ENCODE measurements at places on chromosomes 3 and 15.

- DNase-seq = no peak
These were observed 126.5 kb upstream of the BFSP2 start for GRCh38 chr3:133273346-133273745.

- no peak for DNase-seq
These were observed 376.5 kb upstream of the KCNMB2 start for GRCh38 chr3:178159691-178160220.

- no peak for DNase-seq
These were observed 71.0 kb upstream of the ZBED2 start for GRCh38 chr3:111666041-111666735.

DNA sequence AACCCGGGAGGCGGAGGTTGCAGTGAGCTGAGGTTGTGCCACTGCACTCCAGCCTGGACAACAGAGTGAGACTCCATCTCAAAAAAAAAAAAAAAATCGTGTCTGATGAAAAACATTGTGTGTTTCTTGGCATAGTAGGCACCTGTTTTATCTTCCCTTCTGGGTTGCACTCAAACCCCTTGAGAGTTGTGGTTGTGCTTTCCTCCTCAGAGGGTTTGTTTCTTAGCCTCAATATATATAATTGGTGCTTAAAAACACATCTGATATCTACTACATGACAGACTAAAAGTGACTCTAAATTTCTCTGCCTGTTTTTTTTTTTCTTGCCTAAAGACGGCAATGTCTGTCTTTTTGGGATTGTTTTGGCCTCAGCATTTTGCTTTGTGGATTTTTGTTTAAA is 7.6 kb downstream of the NR1D2 start:
- no peak for DNase-seq

- no peak for DNase-seq
These were observed 177.9 kb upstream of the TLE3 start for GRCh38 chr15:70275461-70276138.

DNA sequence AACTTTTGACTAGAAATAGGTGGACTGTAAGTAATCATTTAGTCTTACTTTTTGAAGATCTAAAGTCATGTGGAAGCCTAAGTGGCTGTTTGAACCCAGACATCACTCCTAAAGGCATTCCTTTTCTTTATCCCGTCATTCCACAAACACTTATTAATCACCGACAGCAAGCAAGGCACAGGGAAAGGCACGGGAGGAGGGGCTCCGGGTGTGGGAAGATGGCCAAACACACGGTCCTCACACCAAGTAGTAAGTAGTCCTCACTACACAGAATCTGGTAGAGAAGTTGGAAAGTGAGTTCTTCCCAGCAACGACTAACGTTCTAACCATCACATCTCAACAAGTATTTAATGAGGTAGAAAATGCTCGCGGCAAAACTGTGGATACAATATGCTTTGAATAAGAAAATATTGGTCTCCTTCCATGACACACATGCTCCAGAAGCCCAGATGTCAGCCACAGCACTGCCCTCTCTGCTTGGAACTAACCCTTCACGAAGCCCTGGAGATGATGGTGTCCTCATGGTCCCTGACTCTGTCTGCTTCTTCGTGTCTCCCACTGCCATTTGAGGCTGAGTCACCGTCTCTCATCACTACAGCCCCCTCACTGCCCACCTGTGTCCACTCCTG is 202.2 kb downstream of the OPA1 start:
- no peak for DNase-seq

- no peak for DNase-seq
These were observed 90.1 kb upstream of the EPHB3 start for GRCh38 chr3:184471439-184471838.

DNA sequence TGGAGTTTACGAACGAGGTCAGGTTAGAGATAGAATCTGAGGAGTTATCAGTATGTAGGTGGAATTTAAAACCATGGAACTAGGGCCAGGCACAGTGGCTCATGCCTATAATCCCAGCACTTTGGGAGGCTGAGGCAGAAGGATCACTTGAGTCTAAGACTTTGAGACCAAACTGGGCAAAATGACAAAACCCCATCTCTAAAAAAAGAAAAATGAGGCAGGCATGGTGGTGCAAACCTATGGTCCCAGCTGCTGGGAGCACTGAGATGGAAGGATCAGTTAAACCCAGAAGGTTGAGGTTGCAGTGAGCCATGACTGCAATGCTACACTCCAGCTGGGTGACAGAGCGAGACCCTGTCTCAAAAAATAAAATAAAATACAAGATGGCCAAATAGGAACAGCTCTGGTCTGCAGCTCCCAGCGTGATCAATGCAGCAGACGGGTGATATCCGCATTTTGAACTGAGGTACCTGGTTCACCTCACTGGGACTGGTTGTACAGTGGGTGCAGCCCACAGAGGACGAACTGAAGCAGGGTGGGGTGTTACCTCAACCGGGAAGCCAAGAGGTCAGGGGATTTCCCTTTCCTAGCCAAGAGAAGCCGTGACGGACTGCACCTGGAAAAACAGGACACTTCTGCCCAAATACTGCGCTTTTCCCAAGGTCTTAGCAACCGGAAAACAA is 33.3 kb downstream of the ZMAT3 start:
- DNase-seq = no peak

- DNase-seq = no peak
These were observed 474.6 kb upstream of the TPRG1 start for GRCh38 chr3:188697127-188697526.

- DNase-seq = no peak
These were observed 10.4 kb downstream of the PLA2G4E start for GRCh38 chr15:42010434-42010833.

DNA sequence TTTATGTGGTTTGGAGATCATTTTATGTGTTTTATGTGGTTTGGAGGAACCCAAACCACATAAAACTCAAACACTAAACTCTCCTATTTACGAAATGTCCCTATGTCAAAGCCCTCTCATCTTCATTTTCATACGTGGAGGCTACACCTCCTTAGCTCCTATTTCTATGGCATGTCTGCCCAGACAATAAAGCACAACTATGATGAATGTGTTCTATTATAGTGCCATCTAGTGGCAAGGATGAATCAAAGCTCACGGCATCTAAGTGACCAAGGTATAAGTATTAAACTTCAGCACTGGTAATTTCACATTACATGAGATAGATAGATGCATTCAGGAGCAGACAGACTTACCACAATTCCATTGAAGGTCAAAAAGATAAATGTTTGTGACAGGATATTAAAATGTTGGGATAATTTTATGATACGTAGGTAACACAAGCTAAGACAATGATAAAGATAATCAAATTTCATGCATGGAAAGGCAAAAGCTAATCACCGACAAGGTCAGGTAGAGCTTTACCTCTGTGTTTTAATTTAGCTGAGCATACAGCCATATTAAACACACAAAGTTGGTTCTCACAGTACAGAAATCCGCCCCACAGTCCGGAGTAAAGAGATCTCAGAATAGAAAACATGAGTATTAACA is 130.6 kb upstream of the FHIT start:
- DNase-seq = peak; percentile 29

- peak; percentile 70 for DNase-seq
These were observed 8.1 kb downstream of the B2M start for GRCh38 chr15:44719293-44719999.

GRCh38 chr3:192918275-192918588 is 576 bp upstream of the MB21D2 start:
- DNase-seq = no peak

GRCh38 chr3:5304789-5305683 is 117.5 kb downstream of the EDEM1 start:
- peak; percentile 20 for DNase-seq

DNA sequence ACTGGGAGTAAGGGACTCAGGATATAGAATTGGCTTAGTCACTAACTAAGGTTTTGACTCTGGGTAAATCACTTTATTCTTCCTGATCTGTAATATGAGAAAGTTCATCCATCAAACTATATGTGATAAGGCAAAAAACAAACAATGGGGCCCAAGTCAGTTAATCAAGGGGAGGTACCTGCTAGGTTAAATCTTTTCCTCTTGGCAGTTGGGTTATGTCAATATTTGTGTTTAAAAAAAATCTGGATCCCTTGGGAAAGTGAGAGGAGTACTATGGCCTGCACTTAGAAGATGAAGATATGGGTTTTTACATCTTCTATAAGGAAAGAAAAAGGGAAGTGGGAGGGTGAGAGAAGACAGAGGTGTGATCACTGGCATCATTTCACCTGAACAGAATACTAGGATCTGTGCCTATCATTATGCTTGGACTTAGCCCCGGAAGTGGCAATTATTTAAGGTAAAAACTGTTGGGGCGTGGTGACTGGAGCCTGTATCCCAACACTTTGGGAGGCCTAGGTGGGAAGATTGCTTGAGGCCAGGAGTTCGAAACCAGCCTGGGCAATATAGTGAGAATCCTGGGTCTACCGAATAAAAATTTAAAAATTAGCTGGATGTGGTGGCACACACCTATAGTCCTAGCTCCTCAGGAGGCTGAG is 2.8 kb upstream of the SLC28A2 start:
- DNase-seq = no peak

- no peak for DNase-seq
These were observed 117.2 kb upstream of the LRRC3B start for GRCh38 chr3:26505399-26505798.

GRCh38 chr3:177589041-177589650 is 391.9 kb upstream of the TBL1XR1 start:
- peak; percentile 68 for DNase-seq

- DNase-seq = peak; percentile 42
These were observed 154.4 kb downstream of the TUSC7 start for GRCh38 chr3:116863822-116864589.

DNA sequence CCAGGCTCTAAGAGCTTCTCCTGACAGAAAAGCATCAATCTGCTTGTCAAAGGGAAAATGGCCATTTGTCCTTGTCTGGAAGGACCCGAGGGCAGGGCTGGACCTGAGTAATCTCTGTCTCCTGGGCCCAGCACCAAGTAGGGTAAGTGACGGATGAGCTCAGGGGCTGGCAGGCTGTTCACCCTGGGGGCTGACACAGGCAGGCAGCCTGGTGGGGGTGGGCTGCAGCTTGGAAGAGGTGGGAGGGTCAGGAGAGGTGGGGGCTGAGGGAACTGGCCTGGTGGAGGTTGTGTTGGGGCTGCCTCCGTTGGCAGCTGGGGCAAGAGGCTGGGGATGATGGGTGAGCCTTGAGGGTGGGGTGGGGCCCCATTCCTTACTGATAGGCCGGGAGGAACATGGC is 42.3 kb upstream of the ADPGK start:
- DNase-seq = no peak

DNA sequence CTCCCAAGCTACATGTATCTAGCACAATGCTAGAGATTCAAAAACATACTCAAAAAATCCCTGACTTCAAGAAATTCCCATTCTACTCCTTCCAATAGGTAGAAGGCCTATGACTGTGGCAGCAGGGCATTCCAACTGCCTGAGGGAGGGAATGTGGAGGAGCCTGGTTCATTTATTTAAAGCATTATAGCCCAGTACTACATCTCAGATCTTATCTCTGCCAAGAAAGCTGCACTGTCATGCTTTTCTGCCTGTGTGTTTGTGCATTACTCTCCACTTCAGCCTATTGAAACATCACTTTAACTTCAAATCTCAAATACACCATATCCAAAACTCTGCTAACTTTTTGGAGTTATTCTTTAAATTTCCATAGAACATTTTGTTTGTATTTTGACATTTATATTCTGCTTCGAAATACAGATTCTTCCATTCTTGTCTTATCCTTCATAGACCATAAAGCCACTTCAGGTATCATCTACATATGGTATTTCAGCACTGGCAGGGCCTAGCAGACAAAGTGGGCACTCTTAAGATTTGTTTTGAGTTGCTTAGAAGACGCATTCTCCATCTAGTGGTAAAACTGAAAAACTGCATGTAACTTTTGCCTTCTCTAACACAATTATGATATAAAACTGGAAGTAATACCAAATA is 59.1 kb upstream of the NEDD4 start:
- peak; percentile 53 for DNase-seq

GRCh38 chr3:148360051-148360450 is 337.7 kb upstream of the AGTR1 start:
- DNase-seq = peak; percentile 31

- DNase-seq = no peak
These were observed 291.9 kb upstream of the STT3B start for GRCh38 chr3:31240874-31241273.

DNA sequence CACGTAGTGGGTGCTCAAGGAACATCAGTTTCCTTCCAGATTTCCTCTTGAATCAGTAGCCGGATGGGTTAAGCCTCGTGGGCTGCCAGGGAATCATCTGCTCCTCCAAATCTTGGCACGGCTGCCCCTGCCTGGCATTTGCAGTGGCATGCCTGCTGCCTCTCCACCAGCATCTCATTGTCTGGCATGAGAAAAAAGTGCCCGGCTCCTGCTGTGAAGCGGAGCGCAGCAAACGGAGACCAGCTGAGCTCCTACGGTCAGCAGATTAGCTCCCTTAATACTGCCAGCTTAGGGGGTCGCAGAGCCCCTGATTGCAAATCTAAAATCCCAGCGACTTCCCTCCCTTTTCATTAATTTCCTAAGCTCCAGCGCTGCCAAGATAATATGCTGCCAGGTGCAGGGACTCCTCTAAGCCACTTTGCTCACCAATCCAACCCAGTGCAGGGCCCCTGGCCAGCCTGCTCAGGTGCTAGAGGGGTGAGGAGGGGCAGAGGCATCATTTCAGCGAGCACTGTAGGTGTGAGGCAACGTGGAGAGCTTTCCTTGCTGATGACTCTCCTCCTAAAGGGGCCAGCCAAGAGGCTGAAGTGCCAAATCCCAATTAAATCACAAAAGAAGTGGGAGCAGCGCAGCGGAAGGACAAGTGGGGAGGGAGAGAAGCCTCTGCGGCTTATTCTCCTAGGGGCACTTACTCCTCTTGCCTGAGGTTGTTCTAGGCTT is 49.6 kb upstream of the ST8SIA2 start:
- no peak for DNase-seq

DNA sequence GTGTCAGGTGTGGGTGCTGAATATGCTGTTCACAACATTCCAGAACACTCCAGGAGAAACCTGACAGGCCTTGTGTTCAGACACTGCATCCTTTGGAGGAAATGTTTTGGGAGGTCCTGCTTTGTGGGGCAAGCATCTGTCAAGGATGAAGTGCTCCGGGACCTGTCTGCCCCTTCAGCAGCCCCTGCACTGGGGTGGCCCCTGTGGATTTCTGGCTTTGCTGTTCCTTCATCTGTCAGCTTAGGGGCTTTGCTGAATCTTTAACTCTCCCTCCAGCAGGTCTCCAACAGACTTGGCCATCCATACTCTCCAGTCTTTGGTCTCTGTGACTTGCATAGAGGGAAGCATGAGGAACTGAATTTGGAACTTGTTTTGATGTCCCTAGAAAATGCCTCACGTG is 3.1 kb downstream of the PRR23E start:
- DNase-seq = no peak

GRCh38 chr3:15223685-15224572 is 17.9 kb downstream of the CAPN7 start:
- no peak for DNase-seq

GRCh38 chr3:111151438-111151837 is 79.8 kb downstream of the NECTIN3 start:
- peak; percentile 80 for DNase-seq

- DNase-seq = peak; percentile 72
These were observed 482.6 kb upstream of the TPRG1 start for GRCh38 chr3:188689101-188689574.

- peak; percentile 23 for DNase-seq
These were observed 431.4 kb downstream of the DIPK2A start for GRCh38 chr3:144403040-144403457.
